ENCODE measurements at places on chromosomes 2 and 18. TPM values are rescaled to one million over a fixed set of nuclear protein-coding genes. Genes with fewer than 3 reads are reported as not detected.

- no peak for DNase-seq
Observed at GRCh38 chr2:188966728-188967440, 7.3 kb upstream of the COL3A1 start.

DNA sequence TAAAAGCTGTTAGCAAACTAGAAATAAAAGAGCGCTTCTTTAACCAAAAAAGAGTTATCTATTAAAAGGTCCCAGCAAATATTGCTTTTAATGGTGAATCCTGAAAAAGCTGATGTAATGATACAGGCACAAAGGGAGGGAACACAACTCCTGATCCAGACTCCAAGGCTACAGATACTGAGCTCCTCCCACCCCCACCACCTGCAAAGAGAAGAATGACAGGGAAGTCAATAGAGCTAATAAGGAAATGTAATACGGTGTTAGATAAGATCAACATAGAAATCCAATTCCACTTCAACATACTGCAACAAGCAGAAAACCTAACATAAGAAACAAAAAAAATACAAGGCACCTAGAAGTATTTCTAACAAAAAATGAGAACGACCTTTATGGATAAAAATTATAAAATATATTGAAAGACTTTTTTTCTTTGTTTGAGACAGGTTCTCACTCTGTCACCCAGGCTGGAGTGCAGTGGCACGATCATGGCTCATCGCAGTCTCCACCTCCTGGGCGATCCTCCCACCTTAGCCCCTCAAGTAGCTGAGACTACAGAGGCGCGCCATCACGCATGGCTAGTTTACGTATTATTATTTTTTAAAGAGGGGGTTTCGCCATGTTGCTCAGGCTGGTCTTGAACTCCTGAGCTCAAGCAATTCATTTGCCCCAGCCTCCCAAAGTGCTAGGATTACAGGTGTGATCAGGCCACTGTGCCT is 192.2 kb downstream of the HDAC4 start:
- peak; percentile 39 for DNase-seq

GRCh38 chr2:229096409-229097066 is 174.5 kb downstream of the PID1 start:
- DNase-seq = no peak

- no peak for DNase-seq
Observed at GRCh38 chr18:49169037-49169521, 218.3 kb upstream of the SMAD7 start.

DNA sequence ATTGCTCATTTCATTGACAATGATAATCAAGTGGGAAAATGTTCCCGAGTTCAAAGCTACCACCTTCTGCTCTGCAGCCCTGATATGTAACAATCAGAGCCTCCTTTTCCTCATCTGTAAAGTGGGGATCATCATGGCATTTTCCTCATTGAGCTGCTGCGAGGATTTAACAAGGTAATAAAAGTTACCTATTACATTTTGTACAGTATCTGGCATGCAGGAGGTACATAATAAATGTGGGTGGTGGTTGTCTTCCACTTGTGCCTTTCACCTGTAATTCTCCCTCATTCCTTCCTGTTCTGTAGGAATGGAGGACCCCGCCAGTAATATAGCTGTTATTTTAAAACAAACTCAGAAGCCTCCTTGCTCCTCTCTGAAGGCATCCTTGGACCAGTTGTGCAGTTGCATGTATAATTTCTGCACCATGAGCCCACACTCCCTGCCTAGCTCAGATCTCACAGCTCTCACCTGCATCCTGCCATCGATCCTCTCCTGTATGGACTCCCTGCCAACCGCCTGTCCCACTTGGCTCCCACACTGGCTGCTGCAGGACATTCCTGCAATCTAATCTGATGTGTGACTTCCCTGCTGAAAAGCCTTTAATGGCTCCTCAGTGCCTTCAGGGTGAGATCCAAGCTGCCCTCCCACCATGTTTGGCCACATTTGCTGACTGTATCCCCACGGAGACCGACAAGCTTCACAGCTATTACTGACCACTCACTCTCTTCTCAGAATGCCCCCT is 350.4 kb downstream of the EN1 start:
- no peak for DNase-seq

DNA sequence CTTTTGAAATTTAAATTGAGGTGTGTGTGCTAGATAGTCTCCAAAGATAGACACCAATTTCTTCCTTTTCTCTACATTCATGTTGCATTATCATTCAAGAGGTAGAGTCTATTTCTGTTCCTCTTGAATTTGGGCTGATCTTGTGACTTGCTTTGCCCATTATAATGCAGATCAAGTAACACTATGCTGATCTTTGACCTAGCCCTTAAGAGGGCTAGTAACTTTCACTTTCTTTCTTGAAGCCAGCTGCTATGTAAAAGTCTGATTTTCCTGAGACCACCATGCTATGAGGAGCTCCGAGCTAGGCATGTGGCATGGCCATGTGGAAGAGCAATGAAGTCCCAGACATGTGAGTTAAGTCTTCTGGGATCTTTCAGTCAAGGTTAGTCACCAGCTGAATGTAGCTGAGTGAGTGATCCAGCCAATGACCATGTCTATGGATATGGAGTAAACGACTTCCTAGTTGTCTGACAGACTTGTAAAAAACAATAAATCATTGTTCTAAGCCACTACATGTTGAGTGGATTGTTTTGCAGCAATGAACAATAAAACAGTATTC is 189.4 kb upstream of the CWC22 start:
- DNase-seq = no peak

DNA sequence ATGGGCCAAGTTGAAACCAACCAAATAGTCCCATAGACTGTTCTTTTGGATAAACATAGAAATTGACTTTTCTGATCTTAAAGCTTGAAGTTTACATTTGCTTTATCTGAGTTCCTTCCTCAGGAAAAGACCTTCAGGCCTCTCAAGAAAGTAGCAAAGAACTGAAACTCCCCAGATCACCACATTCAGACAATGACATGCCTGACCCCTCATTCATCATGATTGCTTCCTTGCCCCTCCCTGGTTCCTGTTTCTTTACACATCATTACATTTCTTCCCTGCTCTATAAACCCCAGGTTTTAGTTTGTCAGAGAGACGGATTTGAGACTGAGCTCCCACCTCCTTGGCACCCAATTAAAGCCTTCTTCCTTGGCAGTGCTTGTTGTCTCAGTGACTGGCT is 83.6 kb upstream of the ST3GAL5 start:
- no peak for DNase-seq

GRCh38 chr2:227460070-227460485 is 11.9 kb upstream of the AGFG1 start:
- no peak for DNase-seq

GRCh38 chr2:75321599-75321922 is 122.2 kb upstream of the TACR1 start:
- DNase-seq = no peak

DNA sequence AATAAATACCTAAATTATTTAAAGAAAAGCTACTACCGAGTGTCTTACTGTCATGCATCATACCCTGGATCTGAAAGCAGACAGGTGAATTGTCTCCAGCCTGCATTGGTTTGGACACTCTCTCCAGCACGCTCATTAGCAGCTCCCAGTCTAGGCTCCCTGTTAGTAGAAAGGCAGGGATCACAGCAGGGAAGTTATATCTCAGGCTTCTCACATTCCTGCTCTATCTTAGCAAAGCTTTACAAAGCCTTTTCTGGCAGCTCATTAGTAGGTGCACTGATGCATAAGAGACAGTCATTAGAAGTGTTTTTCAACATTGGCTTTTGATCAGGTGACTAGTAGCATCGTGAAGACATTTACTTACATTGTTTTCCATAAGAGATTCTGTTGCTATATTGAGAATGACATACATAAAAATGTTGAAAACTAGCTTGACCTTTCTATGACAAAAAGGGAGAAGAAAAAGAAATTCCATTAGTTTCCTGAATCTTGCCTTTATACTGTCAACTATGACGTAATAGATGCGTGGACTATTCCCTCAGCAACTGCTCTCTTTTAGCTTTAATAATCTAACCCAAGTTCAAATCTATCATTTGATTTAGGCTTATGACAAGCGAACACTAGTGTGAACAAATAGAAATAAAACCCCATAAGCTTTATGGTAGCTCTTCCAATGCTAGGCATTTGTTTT is 408.7 kb upstream of the KCNH7 start:
- DNase-seq = no peak

PSTPIP2 gene
- total RNA-seq = not detected

FZD7 gene
- 17.4 TPM for total RNA-seq
